Activated T-cell treated with anti-CD3 and anti-CD28 coated beads, Interleukin-2, amount 50 U/mL, for 72 hours (primary cell): ENCODE measurements at places on chromosomes 5 and 9. TPM values are rescaled to one million over a fixed set of nuclear protein-coding genes. Genes with fewer than 3 reads are reported as not detected.

The C5orf52 gene
- not detected for total RNA-seq

The TMEM215 gene
- not detected for total RNA-seq

The GADD45G gene
- 6.0 TPM for total RNA-seq

The GABBR2 gene
- total RNA-seq, result not detected

The SAPCD2 gene
- total RNA-seq, result 8.4 TPM

The GRK6 gene
- total RNA-seq, result 135 TPM

The GPRIN1 gene
- total RNA-seq, result 2.0 TPM

The PCDHA1 gene
- not detected for total RNA-seq

The TEK gene
- total RNA-seq, result not detected

GRCh38 chr5:8934455-8934854 is 611.4 kb downstream of the SEMA5A start:
- no peak for DNase-seq

- no peak for DNase-seq
Observed at GRCh38 chr5:157288405-157289163, 22.7 kb downstream of the CYFIP2 start.

GRCh38 chr5:117652958-117653280 is 1078.3 kb upstream of the SEMA6A start:
- no peak for DNase-seq

DNA sequence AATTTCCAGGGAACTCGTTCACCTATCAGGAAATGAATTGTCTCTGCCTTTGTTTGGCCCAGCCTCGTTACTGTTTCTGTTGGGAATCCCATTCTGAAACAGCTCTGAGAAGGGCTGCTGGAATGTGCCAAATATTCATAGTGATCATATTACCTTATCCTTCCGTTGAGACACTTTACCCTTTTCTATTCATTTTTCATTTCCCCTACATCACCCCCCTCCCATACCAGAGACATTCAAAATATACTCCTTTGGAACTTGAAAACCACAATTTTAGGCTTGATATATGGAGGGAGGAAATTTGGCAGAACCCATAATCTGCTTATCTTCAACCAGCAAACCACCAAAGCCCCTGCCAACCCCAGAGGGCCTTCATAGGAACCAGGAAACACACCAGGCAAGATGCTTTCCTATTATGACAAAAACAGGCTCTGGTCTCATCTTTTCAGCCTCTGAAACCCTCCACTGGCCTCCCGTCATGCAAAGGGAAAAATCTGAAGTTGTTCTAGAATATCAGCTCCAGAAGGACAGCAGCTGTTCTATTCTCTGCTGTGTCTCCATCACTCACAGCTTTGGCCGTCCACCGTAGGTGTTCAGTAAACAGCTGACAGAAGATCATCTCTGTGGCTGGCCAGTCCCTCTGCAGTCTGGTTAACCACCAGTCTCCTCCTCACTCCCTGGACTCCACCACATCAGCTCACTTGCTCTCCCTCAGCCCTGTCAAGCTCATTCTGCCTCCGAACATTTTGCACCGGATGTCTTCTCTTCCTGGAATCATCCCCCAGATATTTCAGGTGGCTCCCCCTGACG is 217.2 kb upstream of the WWC1 start:
- DNase-seq, result no peak

DNA sequence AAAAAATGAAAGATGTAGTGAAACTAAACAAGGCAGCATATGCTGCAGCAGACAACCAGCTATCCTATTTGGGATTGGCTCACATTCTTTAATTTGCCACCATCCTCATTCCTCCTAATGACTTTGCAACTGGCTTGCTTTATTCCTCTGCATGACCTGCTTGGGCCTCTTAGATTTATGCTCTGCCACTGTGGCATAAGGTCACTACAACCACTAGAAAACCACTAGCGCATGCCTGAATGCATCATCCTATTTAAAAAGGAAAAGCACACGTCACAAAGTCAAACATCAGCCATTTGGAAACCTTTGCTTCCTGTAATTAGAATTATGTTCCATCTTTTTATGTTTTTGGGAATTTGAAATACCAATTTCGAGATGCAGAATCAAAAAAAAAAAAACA is 40.8 kb upstream of the CCDC152 start:
- no peak for DNase-seq

DNA sequence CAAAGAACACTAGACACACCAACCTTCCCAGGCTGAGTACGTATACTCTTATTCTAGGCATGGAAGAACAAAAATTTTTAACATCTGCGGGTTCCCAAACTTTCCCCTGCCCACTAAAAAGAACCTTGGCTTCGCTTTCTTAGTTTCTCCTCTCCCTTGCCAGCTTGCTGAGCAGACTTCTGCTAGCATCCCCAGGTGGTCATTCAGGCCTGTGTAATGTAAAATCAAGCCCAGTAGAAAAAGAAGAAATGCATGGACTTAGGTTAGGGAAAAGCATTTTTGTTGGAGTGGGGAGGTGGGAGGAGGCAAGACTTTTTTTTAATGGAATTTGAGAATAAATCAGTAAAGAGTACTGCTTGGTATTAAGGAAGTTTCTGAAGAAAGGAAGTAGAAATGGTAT is 331.0 kb upstream of the TLE4 start:
- DNase-seq, result no peak

DNA sequence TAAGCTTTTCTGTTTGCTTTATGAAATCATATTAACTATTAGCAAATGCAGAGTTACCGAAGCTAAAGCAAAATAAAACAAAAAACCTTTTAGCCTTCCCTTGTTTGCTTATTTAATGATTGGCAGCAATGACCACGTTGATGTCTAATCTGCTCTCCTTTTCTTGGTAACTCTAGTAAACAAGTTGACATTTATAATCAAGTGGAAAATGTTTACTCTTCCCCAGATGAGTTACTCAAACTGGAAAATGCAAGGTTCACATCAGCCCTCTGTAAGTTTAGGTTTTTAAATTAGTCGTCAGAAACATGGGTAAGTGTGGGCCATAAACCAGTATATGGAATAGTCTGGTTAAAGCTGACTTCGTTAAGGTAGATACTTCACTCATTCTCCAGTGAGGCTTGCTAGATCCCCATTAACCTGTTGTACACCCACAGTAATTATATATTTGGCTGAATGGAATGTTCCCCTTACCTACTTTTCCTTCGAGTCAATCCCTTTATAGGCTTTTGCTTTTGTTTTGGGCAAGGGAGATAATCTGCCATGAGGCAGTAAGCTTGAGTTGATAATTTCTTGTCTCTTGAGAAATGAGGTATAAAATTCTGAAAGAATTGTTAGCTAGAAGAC is 100.9 kb downstream of the GDNF start:
- no peak for DNase-seq

DNA sequence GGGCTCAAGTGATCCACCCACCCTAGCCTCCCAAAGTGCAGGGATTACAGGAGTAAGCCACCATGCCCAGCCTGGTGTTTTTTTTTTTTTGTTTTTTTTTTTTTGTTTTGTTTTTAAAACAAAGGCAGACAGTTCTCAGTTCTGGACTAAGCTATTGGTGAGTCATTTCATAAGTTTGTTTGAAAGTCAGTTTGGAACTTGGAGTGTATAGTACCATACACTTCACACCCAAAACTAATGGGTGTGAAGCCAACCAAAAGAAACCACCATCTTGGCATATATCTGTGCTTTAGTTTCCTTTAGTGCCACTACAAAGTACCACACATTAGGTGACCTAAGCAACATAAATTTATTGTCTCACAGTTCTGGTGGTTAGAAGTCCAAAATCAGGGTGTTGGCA is 13.4 kb downstream of the MAST4 start:
- no peak for DNase-seq

GRCh38 chr5:52007230-52007858 is 624.1 kb downstream of the ISL1 start:
- DNase-seq, result no peak

GRCh38 chr9:27248702-27249101 is 48.2 kb downstream of the EQTN start:
- no peak for DNase-seq

DNA sequence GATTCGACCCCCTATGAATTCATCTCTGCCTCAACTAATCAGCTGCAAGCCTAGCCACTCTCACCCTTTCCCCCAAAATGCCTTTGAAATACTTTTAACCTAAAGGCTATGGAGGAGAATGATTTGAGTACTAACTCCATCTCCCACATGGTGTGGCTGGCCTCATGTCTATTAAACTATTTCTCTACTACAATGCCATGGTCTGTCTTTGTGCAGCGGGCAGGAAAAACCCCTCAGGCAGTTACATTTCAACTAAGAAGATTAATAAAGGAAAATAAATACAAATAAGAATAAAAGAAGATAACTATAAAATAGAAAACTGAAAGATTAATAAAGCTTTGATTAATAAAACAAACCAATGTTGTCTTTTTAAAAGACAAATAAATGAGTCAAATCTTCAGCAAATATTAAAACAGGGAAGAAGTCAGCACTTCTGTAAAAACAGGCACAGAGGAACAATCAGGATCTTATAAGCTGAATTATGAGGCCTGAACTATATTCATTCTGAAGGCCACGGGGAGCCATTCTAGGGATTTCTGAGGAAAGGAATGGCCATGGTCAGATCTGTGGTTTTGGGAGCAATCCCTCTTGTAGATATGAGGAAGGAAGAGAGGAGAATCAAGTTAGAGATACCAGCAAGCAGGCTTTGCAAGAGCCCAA is 116.1 kb upstream of the SLC12A2 start:
- DNase-seq, result no peak

DNA sequence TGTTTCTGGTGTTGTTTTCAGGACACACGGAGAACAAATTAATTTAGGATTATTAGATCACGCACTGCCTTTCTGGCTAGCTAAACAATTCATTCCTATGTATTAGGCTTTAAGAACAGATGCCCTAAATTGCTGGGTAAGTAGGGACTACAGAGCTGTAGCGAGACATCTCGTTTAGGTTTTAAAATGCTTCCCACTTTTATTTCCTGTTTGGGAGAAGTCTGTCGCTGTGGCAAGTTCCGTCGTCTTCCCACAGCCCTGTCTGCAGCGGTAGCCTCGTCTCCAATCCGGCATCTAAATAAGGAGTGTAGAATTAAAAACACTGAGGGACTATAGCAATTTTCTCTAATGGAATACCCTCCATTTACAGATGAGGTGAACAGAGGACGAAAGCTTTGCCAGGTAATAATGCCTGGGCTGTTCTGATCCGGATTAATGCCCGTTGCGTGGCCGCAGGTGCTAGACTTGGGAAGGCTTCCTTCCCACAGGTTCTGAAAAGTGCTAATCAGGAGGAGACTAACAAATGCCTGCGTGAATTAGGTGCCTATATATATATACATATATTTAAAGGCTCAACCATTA is 1.3 kb upstream of the TRIM36 start:
- no peak for DNase-seq

- no peak for DNase-seq
Observed at GRCh38 chr9:68488126-68488525, 52.6 kb downstream of the TMEM252 start.

DNA sequence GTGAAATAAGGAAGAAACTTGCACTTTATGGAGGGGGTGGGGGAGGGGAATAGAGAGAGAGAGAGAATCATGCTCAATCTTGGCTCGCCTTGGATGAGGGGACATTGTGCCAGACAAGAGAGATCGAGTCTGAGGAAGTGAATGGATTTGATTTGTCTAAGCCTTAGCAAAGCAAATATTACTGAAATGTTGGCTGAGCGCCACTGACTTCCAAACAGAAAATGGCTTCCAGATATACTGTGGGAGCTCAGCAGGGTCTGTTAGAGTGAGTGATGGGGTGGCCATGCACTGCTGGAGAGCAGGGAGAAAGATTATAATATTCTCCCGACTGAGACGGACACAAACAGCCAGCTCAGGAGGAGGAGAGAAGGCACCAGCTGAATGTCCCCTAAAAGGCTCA is 34.5 kb downstream of the BRINP1 start:
- DNase-seq, result no peak

DNA sequence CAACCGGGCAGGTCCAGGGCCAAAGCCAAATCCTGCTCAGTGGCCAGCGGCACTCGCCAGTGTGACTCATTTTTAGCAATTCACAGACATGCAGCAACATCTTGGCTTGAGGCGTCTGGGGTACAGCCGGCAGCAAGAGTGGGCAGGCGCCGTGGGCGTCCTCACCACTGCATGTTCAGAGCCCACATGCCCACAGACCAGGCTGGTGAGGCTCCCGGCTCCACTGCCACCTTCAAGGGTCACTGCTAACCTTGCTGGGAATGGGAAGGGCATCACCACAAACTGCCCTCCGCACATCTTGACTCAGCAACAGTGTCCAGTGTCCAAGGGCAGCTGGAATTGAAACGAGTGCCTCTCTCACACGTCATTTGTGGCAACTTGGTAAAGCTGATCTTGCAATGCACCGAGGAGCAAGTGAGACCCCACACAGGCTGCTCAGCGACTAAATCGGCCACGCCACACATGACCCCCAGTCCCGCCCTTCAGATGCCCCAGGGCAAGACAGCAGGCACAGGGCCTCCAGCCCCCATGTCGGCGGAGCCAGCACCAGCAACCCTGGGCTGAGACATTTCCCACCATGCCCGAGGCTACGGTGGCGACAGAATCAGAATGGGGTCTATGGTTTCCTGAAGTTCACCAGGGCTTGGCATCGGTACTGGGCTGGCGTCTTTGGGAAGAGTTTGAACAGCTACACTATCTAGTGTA is 140.3 kb downstream of the ROR2 start:
- no peak for DNase-seq

GRCh38 chr9:2479056-2479565 is 142.5 kb upstream of the VLDLR start:
- no peak for DNase-seq

GRCh38 chr5:6501701-6502100 is 53.0 kb downstream of the UBE2QL1 start:
- DNase-seq, result no peak

DNA sequence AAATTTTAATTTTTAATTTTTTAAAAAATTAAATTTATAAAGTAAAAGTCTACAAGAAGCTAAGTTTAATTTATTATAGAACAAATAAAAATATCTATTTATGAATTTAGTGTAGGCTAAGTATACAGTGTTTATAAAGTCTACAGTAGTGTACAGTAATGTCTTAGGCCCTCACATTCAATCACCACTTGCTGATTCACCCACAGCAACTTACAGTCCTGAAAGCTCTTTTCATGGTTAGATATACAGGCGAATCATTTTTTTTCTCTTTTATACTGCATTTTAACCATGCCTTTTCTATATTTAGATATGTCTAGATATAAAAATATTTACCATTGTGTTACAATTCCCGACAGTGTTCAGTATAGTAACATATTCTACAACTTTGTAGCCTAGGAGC is 55.9 kb downstream of the PCSK1 start:
- DNase-seq, result no peak

DNA sequence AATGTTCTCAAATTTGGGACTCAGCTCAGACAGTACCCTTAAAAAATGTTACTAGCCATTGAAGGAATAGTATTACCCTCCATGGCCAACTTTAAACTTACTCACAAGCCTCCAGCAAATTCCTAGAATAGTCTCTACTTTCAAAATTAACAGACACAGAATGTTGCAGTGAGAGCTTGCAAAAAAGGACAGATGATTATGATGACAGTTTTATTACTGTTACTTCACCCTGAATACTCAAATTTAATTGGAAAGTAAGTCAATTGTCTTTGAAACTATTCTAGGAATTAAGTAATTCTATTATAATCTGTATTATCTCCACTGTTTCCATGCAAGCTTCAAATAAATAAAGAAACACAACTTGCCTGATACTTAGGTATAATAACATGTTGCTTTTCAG is 288.3 kb downstream of the SLF1 start:
- DNase-seq, result no peak
